ENCODE measurements at places on chromosomes 6 and 20. TPM values are rescaled to one million over a fixed set of nuclear protein-coding genes. Genes with fewer than 3 reads are reported as not detected.

Gene FOXF2
- total RNA-seq = 0.25 TPM

Gene ENPP4
- total RNA-seq = 2.4 TPM

Gene PEDS1
- 9.4 TPM for total RNA-seq

Gene PGC
- not detected for total RNA-seq

Gene IL17A
- not detected for total RNA-seq

Gene BHLHE23
- total RNA-seq = not detected

Gene CST2
- not detected for total RNA-seq

Gene RING1
- 34.0 TPM for total RNA-seq

Gene PRSS35
- total RNA-seq = 3.2 TPM

Gene ARG1
- total RNA-seq = not detected

Gene EXOC2
- 40.4 TPM for total RNA-seq

Gene C20orf204
- 1.2 TPM for total RNA-seq

Gene POM121L2
- total RNA-seq = not detected

Gene FAM209B
- total RNA-seq = not detected

Gene GATA5
- 0.50 TPM for total RNA-seq

Gene ELOVL4
- total RNA-seq = 10.0 TPM

Gene C2
- total RNA-seq = 2.0 TPM

Gene GNAS-AS1
- 0.87 TPM for total RNA-seq

Gene TGM3
- not detected for total RNA-seq

Gene RPS6KA2
- 74.6 TPM for total RNA-seq

Gene SAMD10
- 0.87 TPM for total RNA-seq

Gene GHRH
- not detected for total RNA-seq

Gene C4A
- total RNA-seq = 2.3 TPM

Gene RIMS1
- 0.33 TPM for total RNA-seq

Gene PTK6
- 0.11 TPM for total RNA-seq

Gene DAAM2
- total RNA-seq = 6.5 TPM

Gene PERP
- total RNA-seq = 22.5 TPM

Gene MOCS1
- 11.9 TPM for total RNA-seq

Gene APCDD1L
- 11.0 TPM for total RNA-seq

Gene RIPOR2
- 8.7 TPM for total RNA-seq

Gene GNMT
- total RNA-seq = 0.25 TPM

Gene VGLL2
- total RNA-seq = not detected

Gene SLC17A9
- total RNA-seq = 16.6 TPM

Gene ESR1
- 8.2 TPM for total RNA-seq

Gene SLC12A5
- under 0.01 TPM for total RNA-seq

Gene VWA7
- total RNA-seq = 0.11 TPM

Gene SLC22A2
- total RNA-seq = 0.12 TPM

Gene MAP3K7
- 41.5 TPM for total RNA-seq

Measured in uterine smooth muscle cell (primary cell).